Fibroblast of skin of right quadriceps (primary cell): ENCODE measurements at places on chromosomes 7 and 10.

GRCh38 chr7:111413739-111414138 lies 148.6 kb downstream of the IMMP2L start:
- no peak for DNase-seq

GRCh38 chr10:79604294-79604693 lies 6.4 kb upstream of the SFTPA1 start:
- no peak for DNase-seq

DNA sequence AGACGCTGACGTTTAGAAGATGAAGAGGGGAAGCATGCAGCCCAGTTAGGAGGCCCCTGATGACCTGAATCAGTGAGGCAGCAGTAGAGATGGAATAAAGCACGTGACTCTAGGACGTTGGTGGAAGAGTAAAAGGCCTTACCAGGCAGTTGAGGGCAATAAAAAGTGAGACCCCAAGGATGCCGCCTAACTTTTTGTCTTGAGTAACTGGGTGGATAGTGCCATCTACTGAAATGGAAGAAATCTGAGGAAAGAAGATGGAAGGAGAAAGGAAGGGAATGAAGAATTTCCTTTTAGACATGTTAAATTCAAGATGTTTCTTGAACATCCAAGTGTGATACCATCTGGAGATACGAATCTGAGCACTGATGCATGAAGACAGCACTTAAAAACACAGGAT lies 220.0 kb upstream of the LRRN3 start:
- no peak for DNase-seq

DNA sequence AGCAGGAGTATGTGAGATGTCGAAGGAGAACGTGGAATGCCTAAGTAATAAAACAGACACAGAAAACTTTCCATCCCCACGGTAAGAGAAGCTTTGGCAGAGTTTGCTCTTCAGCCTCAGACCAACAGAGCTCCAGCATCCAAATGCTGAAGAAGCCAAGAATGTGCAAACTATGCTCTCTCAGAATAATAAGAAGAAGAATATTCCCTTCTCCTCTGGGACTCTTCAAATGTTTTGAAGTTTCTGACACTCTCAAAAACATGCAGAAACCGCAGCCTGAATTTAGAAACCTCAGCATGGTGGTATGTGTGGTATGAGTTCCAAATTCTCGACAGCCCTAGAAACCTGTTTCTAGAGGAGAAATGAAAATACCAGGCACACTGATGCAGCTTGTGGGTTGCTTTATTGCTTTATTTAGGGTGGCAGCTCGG lies 113.3 kb downstream of the KCNMA1 start:
- peak; percentile 99 for DNase-seq

DNA sequence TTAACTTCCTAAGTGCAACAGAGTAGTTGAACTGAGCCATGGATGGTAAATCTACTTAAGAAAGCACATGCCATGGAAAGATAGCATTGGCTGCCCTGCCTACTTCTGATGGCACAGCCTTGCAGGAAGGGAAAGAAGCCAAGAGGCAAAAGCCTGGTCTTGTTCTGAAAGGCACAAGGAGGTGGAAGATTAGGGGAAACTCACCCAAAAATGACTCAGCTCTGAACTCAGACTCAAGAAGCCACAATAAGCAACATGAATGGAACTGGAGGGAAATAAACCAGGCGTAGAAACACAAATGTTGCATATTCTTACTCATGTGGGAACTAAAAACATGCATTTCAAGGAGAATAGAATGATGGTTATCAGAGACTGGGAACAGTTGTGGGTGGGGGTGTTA lies 20.8 kb upstream of the ALOX5 start:
- DNase-seq = no peak
